ENCODE measurements at places on chromosomes 4 and X.
A peak's percentile ranks its signal among the peaks of the same experiment; 100 is the strongest.

DNA sequence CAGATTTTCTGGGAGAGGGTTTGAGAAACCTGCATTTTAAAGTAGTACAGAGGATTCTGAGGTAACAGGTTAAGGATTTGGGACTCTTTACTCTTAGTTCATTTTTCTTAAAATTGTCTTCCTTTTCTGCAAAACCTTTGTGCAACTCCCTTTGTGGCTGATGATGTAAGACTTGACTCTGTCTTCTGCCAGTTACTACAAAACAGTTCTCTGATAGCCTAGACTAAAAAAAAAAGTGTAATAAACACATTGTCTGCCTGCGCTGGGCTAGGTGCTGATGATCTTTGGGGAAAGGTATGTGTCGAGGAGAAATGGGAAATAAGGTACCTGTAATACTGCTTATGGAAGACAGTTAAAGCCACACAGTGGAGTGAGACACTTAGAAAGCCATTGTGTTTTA, 28.7 kb downstream of the IL13RA1 start:
- DNase-seq: no peak

GRCh38 chrX:10856797-10857196, 236.4 kb upstream of the MID1 start:
- no peak for DNase-seq

GRCh38 chr4:12296366-12296765, 867.7 kb upstream of the HS3ST1 start:
- no peak for DNase-seq

GRCh38 chr4:131547506-131547981, 1601.5 kb upstream of the PCDH10 start:
- DNase-seq: no peak

DNA sequence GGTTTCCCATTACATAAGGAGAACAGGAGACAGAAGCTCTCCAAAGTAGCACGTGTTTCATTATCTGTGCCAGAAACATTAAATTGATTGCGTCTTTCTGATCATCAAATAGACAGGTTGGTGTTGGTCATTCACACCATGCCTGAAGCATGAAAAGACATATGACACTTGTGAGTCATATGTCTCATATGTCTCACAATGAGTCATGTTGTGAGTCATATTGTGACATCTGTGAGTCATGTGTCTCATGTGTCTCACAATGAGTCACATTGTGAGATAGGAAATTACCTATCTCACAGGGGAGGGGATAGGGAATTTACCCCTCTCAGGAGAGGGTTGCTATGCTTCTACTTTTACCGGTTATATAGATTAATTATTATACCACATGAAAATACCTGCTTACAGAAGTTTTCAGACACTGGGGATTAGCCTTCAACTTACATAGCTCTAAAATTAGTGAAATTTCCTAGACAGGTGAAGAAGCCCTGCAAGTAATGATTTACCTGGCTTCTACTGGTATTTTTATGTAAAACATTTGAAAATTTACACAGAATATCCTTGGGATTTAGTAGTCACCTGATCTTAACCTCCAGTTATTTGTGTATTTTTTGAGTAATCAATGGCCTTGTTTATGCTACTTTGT, 80.8 kb downstream of the NPFFR2 start:
- peak; percentile 56 for DNase-seq

- no peak for DNase-seq
Measured at GRCh38 chr4:211033-211511, 86.8 kb downstream of the ZNF718 start.

DNA sequence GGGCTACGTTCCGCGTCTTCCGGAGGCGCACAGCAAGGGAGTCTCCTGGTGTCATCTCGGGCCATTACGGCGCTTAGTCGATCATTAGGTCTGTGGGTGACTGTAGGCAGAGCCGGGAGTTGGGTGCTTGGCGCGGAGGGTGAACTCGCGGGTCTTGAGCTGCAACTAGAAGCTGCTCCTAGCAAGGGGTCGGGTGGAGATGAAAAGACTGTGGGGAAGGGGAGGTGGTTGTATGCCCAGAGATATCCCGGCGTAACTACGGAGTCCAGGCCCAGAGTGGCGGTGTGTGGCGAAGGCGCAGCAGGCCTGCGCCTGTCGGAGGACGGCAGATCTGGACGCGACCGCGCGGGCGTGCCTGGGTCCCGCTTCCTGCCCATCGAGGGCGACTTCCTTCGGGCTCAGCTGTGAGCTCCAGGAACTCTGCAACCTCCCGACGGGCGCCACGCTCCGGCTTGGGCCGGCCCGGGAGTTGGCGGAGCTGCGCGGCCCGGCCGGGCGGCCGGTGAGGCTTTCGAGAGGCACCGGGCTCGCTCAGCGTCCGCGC, 2.7 kb upstream of the NKX3-2 start:
- DNase-seq: no peak

- peak; percentile 16 for DNase-seq
Measured at GRCh38 chrX:31392513-31392912, 320.7 kb upstream of the FTHL17 start.

- peak; percentile 43 for DNase-seq
Measured at GRCh38 chr4:74449571-74450297, 4.8 kb downstream of the AREG start.

DNA sequence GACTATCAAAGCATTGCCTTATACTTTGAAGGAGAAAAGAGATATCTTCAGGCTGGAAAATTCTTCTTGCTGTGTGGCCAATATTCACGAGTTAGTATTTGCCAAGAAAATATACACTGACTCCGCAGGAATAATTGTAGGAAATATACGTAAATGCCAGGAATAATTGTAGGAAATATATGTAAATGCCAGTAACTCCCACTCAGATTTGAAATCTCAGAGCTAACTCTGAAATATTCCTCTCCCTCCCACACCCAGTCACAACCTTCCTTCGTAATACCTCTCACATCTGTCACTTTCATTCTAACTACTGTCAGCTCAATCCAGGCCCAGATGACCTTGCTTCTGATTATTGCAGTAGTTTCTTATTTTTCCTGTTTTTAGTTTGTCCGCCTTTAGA, 73.5 kb downstream of the WDR19 start:
- no peak for DNase-seq

- no peak for DNase-seq
Measured at GRCh38 chr4:14627038-14627437, 375.2 kb upstream of the CPEB2 start.

DNA sequence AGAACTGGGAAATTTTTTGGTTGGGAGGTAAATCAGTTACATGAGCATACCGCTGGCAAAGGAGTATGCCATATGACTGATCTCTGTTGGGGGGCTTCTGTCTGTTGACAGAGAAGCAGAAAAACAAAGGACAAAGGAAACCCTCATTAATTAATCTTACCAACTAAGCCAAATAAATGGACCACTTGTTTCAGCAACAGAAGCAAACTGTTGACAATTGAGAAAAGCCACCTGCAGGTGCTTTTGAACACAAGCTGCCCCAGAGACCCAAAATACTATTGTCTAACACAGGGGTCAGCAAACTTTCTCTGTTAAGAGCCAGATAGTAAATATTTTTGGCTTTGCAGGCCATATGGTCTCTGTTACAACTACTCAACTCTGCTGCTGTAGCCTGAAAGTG, 7.0 kb upstream of the FRYL start:
- DNase-seq: no peak

- DNase-seq: peak; percentile 74
Measured at GRCh38 chrX:149495573-149496071, 9.5 kb downstream of the IDS start.

DNA sequence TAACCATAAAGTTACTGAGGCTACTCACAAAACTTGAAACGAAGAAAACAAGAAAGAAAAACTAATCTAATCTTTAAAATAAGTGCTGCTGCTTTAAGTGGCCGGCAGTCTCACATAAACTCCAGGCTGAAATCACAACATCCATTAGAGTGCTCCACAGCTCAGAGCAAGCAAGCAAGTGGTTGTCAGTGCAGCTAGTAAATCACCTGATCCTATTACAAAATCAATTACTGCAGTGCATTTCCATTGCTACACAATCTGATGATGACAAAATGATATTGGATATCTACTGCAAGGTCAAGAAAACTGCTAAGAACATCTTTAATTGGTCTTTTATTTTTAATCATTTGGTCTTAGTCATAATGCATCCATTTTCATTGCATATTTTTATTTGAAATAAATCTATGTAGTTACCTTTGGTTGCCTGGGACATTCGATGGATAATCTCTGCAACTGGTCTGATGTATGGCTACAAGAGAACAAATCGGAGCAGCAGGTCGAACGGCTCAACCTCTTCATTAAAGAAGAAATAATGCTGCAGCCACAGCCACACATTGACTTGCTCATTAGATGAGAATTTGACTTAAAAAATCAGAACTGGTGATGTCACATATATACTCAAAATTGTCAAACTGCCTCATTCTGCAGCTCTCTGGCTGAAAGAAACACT, 87.7 kb downstream of the FBXW7 start:
- DNase-seq: no peak

DNA sequence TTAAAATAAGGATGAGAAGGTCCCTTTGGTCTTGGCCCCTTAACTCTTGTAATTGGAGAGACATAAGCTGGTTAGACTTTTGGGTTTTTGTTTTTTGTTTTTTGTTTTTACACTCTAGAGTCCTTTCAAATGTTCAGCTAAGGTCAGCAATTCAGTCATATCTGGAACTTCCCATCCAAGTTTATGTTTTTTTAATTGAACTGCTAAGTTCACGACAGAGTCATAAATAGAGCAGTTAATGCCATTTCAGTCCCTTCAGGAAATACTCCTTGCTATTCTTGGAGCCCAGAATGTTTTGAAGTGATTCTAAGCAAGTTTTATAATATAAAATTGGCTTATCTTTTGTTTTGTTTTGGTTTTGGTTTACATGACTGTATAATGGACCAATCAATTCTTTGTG, 329.4 kb upstream of the PABPC4L start:
- no peak for DNase-seq

DNA sequence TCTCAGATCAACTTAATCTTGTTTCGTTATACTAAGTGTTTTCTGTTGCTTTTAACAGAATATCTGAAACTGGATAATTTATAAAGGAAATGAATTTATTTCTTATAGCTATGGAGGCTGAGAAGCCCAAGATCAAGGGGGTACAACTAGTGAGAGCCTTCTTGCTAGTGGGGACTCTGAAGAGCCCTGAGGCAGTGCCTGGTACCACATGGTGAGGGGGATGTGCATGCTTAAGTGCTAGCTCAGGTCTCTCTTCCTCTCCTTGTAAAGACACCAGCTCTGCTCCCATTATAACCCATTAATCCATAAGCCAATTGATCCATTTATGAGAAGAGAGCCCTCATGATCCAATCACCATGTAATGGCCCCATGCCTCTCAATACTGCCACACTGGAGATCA, 17.9 kb downstream of the COX18 start:
- DNase-seq: no peak

- DNase-seq: no peak
Measured at GRCh38 chrX:120236687-120237479, 13.7 kb upstream of the ZBTB33 start.

GRCh38 chr4:124199755-124200154, 512.8 kb downstream of the ANKRD50 start:
- peak; percentile 56 for DNase-seq

- no peak for DNase-seq
Measured at GRCh38 chrX:425056-425455, 38.3 kb upstream of the PPP2R3B start.

DNA sequence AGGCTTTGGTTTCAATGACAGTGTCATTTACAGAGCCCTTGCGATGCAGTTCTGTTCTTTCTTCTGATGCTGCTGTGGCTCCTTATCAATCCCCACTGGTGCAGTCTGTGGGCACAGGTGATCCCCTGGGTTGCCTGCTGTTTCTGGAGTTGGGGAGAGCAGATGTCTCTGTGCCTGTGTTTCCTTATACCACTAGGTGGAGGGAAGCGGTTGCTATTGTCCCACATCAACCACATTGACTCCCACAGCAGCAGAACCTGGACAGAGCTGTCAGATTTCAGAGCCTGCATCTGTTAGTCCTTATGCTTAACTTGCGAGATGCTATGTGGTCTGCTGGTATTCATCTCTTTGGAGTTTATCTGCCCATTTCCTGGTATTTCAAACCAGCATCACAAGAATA, 57.7 kb downstream of the NEIL3 start:
- peak; percentile 31 for DNase-seq

GRCh38 chr4:1547131-1547855, 136.8 kb downstream of the FAM53A start:
- DNase-seq: no peak

GRCh38 chr4:121484633-121485032, 103.8 kb upstream of the QRFPR start:
- peak; percentile 58 for DNase-seq
